ENCODE measurements at places on chromosomes 6 and 20.

- peak; percentile 61 for DNase-seq
Measured at GRCh38 chr6:72411872-72412708, 209.8 kb upstream of the KCNQ5 start.

DNA sequence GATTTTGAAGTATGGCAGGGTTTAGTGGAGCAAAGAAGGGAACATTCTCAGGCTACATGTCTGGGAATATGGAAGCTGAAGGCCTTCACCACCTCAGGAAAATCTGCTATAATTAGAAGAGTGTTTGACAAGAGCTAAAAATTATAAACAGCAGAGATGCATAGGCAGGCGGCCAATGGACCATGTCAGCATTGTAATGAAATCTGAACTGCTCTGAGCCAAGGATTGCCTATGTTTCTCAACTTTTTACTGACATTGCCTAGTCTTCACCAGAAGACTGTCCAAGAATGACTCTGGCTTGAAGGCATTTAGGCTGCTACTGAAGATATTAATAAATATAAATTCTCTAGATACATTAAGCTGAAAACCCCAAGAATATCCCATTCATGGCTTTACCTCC is 84.1 kb downstream of the C6orf52 start:
- no peak for DNase-seq

GRCh38 chr20:5401277-5401875 is 84.6 kb upstream of the PROKR2 start:
- no peak for DNase-seq

GRCh38 chr6:53578371-53578770 is 33.5 kb upstream of the GCLC start:
- no peak for DNase-seq

DNA sequence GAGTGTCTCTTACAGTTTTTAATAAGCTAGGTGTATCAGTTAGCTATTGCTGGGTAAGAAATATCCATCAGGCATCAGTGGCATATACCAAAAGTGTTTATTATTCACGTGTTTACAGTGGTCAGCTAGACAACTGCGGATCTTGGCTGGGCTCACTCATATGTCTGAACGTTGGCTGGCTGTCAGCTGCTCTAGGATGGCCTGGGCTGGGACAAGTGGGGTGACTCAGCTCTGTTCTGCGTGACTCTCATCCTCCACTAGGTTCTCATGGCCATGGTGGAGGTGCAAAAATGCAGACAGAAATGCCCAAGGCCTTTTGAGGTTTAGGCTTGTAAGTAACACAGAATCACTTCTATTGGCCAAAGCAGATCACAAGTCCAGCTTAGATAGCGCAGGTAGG is 22.0 kb downstream of the ZNF341 start:
- no peak for DNase-seq

DNA sequence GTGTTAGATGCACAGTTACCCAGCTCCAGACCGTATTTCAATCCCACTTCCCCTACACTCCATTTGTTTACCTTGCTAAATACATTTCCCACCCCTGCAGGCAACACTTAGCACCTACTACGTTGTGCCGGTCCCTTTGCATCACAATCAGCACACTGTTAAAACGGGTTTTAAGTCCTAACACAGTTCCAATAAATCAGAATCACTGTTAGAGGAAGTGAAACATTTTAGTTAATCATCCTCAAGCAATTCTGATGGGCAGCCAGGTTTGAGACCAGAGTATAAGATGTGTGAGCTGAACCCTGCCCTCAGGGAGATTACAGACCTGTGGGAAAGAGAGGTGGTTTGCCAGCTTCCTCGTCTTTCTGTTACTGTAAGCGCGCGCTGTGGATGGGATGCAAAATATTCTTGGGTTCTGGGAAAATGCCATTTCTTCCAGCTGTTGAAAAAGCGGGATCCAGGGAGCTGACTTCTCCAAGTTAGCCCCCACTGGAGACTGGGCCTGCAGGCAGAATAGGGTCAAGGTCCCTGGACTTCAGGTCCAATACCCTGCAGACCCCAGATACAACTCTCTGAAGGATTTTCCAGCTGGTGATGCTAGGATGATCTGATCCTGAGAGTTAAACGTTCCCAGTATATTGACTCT is 3.1 kb downstream of the ZCCHC3 start:
- no peak for DNase-seq

GRCh38 chr6:14720411-14721102 is 525.3 kb upstream of the JARID2 start:
- no peak for DNase-seq

- no peak for DNase-seq
Measured at GRCh38 chr6:6569811-6570164, 18.7 kb upstream of the LY86 start.

DNA sequence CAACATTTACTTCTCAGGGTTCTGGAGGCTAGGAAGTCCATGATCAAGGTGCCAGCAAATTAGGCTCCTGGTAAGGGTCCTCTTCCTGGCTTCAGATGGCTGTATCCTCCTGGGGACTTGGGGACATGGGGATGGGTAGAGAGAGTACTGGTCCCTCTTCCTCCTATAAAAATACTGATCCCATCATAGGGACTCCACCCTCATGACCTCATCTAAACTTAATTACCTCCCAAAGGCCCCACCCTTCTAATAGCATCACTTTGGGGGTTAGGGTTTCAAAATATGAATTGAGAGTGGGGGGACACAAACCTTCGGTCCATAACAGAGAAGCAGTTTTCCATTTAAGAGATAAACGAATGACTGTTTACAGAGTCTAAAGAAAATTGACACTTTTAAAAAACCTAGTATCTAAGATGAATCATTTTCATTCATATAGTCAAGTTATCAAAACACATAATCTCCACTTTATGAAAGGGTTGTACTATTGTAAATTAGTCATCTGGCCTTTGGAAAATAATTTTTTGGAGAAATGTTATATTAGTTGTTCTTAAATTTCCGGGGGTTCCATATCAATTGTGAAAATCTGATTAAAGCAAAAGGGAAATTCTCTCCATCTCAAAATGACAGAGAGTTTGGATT is 33.5 kb downstream of the ELOVL5 start:
- no peak for DNase-seq

DNA sequence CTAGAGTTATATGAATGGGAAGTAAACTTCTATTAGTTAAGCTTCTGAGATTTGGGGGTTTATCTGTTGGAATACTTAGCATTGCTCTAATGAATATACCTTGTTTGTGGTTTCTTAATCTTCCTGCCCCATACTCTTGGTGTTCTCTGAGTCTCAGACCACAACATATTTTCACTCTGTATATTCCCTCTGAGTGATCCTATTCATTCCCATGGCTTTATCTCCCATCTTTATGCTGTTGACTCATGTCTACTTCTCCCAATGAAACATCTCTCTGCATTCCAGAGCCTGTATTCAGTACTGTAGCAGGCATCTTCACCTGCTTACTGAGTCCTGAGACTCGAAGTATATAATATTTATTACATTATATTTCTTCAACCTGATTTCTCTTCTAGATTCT is 283.7 kb upstream of the MAP3K7 start:
- DNase-seq = no peak

GRCh38 chr20:62087227-62087626 is 21.5 kb upstream of the TAF4 start:
- no peak for DNase-seq

DNA sequence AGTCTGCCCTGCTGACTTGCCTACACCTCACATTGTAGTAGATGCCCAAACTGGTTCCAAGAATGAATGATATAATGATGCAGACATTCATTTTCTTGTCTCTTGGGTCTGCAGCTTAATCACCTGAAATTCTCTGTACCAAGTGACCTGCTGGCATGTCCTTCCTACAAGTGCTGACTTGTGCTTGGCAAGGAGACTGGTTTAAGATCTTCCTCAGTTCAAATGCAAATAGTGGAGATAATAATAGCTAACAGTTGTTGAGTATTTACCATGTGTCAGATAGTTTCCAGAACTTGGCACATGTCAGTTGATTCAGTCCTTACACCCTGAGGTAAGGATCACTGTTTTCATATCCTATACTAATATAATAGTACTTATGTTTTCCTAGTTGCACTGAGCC is 223.4 kb downstream of the SLC24A3 start:
- no peak for DNase-seq

GRCh38 chr6:81934936-81935335 is 182.5 kb upstream of the TENT5A start:
- DNase-seq = no peak

- no peak for DNase-seq
Measured at GRCh38 chr6:140779341-140779740, 1353.4 kb upstream of the GJE1 start.

DNA sequence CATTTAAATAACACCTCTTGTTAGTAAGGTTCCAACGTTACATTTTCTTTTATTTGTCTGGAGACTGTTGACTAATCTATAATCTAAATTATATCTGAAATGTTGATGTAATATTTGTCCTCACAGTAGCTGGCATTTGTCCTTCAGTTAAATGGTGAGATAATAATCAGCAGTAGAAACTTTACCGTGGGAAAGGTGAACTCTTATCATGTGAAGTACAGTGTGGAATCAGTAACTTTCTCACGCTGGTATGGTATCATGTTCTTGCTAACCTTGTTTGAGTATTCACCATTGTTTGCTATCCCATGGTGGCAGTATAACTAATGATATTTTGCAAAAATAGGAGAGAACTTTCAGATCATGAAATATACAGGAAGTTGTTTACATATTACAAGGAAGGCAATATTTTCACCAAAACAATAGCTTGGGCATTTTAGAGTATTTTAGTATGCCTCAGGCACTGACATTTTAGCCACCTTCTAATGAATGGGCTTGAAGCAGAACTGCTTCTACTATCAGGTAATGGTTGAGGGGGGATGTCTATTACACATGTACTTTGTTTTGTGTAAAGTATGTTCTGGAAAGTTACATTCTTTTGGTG is 4.8 kb downstream of the GMNN start:
- no peak for DNase-seq

GRCh38 chr20:58224974-58225373 is 3.5 kb downstream of the ANKRD60 start:
- DNase-seq = no peak

DNA sequence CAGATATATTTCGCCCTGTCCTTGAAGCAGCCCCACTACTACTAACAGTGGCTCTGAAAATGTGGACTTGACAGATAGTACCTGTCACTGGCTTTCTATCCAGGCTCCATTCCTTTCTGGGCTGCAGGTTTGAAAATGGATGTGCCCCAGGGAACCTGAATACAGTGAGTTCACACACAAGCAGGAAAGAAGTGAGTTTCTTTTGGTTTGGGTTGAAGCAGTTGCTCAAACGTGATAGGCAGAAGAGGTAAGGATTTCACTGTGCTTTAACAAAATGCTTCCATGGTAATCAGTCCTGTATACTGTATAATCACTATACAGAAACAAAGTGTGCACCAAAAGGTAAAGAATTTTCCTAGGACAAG is 382.9 kb downstream of the PRKN start:
- no peak for DNase-seq

DNA sequence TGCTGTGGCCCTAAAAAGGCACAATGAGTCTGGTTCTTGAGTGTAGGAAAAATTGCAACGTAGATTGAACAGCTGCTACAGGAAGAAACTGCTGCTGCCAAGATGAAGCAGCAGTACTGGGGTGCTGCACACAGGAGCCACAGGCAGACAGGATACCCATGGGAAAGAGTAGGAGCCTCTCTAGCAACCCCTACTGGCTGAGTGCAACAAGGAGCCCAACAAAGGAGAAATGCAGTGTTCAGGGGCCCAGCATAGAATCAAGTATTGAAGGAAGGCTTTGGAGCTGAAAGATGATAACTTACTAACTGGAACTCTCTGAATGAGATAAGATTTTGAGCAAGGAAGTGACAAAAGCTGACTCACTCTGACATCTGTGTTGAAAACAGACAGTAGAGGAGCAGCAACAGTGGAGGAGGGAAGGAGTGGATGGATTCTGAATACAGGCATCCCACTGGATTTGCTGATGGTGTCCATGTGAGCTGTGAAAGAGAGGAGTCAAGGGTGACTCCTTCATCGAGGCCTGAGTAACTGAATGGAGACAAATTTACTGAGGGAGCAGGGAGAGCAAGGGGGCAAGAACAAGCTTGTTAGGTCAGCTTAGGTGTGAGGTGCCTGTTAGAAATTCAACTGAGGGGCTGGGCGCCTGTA is 534.7 kb upstream of the JARID2 start:
- DNase-seq = peak; percentile 71

DNA sequence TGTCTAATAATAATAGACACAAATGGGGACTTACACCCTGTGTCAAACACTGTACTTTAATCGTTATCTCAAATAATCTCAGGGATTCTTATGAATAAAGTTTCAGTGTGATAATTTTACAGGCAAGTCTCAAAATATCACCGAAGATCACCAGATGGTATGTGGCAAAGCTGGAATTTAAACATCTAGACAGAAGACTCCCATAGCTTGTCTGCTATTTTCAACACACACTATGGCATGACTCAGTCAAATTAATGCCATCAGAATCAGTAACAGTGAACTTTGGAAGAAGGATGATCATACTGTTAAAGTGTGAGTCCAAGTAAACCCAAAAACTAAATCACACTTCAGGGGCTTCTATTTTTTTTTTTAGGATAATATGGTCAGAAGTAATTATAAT is 867.6 kb upstream of the FLRT3 start:
- DNase-seq = no peak

DNA sequence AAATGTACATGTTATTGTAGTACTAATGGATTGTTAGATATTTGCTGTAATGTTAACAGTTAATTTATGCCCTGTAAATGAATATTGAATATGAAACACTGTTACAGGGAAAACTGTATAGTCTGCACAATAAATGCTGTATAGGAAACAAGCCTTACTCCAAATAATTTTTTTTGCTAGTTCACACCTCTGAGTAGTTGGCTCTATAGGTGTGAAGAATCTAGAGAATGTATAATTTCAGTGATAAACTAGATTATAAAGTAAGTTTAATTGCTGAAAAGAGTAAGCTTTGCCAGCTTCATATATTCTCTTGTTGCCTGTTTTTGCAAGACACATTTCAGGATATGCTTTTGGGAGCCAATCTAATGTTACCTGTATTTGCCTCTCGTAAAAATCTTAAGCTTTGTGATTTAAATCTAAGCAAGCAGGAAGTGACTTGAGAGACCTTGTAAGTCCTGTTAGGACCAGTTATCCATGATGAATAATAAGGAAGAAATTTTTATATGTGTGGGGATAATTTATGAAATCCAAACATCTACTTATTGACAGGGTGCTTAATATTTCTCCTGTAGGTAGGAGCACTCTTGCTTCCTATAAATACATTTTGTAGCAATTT is 232.4 kb downstream of the ZFAND3 start:
- no peak for DNase-seq

DNA sequence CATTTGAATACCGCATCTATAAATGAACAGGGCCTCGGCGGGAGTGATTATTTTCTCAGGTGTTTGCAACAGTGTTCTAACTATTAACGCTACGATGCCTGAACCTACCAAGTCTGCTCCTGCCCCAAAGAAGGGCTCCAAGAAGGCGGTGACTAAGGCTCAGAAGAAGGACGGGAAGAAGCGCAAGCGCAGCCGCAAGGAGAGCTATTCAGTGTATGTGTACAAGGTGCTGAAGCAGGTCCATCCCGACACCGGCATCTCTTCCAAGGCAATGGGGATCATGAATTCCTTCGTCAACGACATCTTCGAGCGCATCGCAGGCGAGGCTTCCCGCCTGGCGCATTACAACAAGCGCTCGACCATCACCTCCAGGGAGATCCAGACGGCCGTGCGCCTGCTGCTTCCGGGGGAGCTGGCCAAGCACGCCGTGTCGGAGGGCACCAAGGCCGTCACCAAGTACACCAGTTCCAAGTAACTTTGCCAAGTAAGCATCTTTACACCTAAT is 70.9 kb downstream of the HFE start:
- DNase-seq = no peak
